ENCODE measurements at places on chromosomes 12 and 14.
A peak's percentile ranks its signal among the peaks of the same experiment; 100 is the strongest.

- DNase-seq = no peak
Observed at GRCh38 chr12:123928897-123929296, 43.7 kb downstream of the CCDC92 start.

DNA sequence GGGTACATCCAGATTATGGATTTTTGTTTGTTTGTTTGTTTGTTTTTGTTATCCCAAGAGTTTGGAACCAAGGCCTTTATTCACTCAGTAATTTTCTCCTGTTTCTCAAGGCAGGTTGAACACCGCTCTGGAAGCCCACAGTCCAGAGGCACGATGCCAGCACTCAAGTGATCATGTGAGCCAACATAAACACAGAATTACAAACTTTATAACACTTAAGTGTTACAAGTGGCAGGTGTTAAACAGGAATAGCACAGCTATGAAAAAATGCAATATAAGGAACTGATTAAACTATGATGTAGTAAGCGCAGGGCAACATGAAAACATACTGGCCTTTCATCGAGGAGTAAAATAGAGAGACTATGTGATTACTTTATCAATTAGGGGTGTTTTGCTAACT, 1885.8 kb upstream of the SEL1L start:
- no peak for DNase-seq

- DNase-seq = no peak
Observed at GRCh38 chr12:106315523-106315922, 13.0 kb downstream of the TCP11L2 start.

DNA sequence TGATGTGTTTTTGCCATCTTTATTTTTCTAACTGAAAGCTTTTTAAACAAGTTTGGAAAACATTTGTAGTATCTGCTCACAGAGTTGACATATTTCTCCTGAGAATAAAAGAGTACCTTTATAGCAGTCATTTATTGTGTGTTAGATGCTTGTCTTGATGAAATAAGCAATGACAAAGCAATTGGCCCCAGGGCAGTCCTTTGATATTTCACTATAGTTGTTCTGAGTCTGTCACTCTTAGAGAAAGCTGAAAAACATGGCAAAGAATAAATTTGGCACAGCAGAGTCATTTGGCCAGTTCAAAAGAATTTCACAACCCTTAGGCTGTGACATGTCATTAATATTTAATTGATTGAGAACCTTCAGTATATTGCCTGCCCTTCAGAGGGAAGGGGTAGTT, 166.2 kb downstream of the PTPRO start:
- DNase-seq = no peak

DNA sequence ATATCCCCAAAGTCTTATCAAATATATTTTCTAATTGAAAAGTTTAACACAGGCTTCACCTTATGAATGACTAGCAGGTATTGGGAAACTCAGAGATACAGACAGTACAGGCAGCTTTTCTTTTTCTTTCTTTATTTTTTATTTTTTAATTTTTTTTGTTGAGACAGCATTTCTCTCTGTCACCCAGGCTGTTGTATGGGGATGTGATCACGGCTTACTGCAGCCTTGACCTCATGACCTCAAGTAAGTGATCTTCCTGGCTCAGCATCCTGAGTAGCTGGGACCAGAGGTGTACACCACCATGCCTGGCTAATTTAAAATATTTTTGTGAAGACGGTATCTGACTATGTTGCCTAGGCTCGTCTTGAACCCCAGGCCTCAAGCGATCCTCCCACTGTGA, 85.0 kb downstream of the BRMS1L start:
- DNase-seq = no peak

DNA sequence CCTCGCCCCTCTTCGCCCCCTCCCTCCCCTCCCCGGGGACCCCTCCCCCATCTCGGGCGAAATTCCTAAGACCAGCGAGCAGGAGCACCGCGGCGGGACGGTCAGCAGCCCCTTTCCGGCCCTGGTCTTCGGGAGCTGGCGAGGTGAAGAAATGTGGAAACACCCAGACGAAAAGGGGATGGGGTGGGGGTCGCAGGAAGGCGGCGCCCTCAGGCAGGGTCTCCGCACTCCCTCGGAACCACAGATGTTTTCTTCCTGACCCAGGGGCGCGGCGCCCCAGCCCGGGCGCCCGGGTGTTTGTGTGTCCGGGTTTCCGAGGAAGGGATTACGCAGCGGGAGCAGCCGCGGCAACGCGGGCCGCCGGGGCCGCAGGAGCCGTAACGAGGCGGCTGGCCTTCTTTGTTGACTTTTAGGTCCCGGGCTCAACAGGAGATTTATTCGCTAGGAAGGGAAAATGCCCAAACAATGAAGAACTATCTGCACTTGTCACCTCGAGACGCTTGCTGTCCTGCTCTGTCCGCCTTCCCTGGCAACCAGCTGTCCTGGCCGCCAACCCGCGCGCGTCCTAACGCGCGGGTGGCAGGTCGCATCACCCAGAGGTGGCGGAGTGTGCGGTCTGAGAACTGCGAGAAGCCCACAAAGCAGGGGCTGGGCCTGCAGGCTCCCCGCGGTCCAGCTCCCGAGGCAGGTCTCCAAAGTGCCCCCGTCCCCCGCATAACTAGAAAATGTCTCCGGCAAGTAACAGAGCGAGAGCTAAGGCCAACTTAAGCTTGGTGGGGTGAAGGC, 7.0 kb downstream of the FOXA1 start:
- DNase-seq = no peak

- DNase-seq = no peak
Observed at GRCh38 chr12:81205416-81205815, 127.5 kb downstream of the ACSS3 start.

DNA sequence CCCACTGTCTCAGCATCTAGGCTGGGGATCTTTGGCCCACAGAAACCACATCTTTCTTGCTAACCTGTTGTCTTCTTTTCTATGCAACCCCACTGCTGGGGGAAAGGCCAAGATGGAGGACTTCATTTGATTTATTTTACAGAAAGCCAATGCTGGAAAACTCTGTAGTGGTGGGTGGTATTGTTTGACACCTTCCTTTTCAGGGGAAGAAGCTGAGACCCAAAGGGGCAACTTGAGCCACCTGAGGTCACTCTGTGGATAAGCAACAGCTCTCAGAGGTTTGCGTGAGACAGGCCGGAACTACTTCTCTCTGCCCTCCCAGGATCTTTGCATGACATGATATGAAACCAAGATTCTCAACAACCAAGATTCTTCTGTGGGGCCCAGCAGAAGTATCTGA, 645.2 kb downstream of the VRK1 start:
- DNase-seq = no peak

GRCh38 chr14:33812181-33812580, 138.7 kb downstream of the EGLN3 start:
- no peak for DNase-seq

DNA sequence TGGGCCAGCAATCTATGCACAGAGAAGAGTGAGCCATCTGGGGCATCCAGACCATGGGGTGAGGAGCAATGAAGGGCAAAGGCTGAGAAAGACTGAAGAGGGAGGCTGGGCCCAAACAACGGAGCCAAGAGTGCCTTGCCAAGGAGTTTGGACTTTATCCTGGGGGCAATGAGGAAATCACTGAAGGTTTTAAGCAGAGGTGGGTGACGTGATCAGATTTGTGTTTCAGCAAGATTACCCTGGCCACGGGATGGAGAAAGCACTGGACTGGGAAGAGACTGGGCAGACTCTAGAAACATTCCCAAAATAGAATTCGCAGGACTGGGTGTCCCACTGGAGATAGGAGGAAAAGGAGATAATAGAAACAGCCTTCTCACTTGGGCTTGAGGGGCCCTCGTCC, 65.3 kb downstream of the DPF3 start:
- DNase-seq = no peak

GRCh38 chr12:115749071-115749841, 528.2 kb downstream of the MED13L start:
- no peak for DNase-seq

- peak; percentile 80 for DNase-seq
Observed at GRCh38 chr12:52865090-52865944, 16.5 kb upstream of the KRT78 start.

DNA sequence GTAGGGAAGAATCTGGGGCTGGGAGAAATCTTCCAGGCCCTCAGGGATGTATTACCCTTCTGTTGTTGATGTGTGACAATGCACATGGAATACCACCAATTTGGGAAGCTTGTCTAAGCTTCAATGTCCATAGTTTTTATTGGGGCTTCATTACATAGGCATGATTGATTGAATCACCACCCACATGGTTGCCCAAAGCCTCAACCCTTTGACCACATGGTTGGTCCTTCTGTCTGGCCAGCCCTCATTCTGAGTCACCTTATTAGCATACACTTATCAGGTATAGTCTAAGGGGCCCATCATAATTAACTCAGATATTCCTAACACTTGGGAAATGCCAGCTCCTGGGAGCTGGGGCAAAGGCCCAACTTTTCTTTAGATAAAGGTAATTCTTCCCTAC, 93.3 kb downstream of the AKAP6 start:
- no peak for DNase-seq

GRCh38 chr12:112153893-112154219, 28.5 kb downstream of the TRAFD1 start:
- DNase-seq = no peak

GRCh38 chr12:57518920-57519795, 1.2 kb downstream of the DDIT3 start:
- no peak for DNase-seq

DNA sequence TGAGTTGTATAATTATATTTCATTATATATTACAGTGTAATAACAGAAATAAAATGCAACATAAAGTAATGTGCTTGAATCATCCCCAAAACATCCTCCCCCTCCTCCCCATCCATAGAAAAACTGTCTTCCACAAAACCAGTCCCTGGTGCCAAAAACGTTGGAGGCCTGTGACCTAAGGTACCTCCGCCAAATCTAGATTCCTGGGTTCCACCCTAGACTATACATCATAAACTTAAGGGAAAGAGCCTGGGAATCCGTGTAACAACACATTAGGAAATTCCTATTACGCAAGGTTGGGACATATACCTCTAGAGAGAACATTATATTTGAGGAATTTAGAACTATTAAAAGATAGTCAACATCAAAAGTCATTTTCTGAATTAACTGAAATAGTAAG, 38.0 kb downstream of the SPPL3 start:
- DNase-seq = no peak

DNA sequence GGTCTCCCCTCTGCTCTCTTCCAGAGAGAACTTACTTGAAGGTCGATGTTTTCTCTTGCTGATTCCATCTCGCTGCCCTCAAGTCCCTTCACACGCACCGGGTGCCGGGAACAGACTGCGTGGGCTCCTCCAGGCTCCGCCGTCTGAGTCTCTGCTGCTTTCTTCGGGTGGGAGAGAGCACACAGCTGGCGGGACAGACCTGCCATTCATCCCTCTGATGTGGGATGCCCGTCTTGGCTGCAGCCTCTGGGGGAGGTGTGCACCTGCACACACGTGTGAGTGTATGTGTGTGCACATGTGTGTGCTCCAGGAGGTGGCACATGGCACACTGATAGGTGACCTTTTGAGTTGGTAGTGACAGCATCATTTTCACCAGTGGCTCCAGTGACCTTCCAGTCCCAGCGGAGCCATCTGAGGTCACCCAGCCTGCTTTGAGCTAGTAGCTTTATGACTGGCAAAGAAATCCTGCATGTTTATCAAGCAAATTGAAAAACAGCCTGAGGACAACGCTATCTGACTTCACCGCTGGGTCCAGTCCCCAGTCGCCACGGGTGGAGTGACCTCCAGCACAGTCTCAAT, at the start of gene NINJ2:
Gene NINJ2, minus strand, starts transcription at position 153 of the 579 bp plus-strand sequence. Its CDS starts 85 bp downstream, at position 68.
- no peak for DNase-seq

DNA sequence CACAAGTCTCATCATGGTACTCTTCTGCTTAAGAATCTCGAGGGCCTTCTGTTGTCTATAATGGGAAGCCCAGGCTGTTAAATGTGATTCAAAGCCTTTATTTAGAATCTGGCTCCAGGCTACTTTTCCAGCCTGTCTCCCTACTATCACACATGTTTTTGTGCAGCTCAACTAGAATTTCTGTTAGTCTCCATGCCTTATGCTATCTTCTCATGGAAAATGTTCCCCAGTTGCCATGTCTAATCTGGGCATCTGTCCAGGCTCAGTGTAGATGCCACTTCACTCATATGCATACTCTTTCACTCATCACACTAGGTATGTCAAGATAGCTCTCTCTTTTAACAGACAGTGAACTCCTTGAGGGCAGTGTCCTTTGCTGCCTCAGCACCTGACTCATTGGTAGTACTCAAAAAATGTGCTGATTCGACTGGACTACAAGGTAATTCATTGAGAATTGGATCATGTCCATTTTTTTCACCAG, 145.3 kb downstream of the TTLL5 start:
- DNase-seq = no peak

DNA sequence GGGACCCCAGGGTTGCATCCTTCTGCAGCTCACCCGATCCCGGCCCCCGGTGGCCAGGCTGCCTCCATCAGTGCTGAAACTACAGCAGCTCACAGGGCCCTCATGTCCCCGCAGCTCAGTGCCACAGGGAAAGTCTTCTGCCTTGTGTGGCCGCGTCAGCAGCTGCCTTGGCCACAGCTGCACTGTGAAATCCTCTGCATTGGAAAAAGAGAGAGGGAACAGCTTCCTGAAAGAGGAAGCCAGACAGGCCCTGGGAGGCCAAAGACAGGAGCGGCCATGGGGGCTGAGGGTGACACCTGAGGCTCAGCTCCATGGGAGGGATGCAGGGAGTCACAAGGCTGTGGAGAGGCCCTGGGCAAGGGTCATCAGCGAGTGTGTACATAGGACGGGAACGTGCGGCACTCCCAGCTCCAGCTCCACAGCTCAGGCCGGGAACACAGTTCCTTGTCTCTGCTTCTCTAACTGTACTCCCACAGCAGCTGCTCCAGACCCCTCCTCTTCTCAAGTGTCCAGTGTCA, 32.7 kb downstream of the PARP2 start:
- no peak for DNase-seq

DNA sequence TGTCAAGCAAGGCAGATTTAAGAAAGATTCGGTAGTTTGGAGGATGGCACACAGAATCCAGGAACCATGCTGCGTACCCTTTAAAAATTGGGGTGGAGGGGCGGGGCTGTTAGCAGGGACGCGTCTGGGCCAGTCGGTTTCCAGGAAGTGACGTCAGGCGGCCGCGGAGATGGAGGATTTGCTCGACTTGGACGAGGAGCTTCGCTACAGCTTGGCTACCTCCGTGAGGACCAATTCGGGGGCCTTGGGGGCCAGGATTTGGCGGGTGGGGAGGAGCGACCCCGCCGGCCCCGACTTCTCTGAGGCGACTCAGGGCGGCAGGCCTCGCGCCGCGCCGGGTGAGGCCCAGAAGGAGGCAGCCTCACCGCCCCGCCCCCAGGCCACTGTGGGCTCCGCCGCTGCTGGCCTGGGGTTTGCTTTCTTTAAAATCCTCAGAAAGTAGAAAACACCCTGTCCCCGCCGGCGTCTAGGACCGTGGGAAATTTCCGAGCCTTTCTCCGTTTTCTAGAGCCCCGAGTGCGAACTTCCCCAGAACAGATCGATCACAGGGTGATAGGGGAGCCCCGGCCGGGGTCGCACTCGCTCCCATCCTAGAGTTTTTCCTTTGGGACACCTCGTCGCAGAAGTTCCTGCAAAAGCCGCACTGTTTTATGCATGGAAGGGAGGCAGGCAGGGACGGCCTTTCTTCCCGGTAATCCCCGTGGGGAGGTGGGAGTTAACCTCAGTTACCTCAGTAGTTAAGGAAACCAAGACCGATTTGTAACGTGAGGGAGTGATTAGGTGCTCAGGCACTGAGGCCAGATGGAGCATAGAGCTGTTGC, at the start of gene IFT43:
Gene IFT43, plus strand, starts transcription at position 146 of the 821 bp plus-strand sequence. Its CDS starts 24 bp downstream, at position 170.
- no peak for DNase-seq

- no peak for DNase-seq
Observed at GRCh38 chr12:105428793-105429395, 98.4 kb downstream of the C12orf75 start.

Measured in NT2/D1 (cell line).